ENCODE measurements at places on chromosomes 2 and 18.
A peak's percentile ranks its signal among the peaks of the same experiment; 100 is the strongest.

- no peak overlapping the region for H3K4me3 ChIP-seq
- no peaks in the 10 kb centered on the region for H3K27me3 ChIP-seq
- no peaks in the 10 kb centered on the region for H3K4me1 ChIP-seq
- no peak overlapping the region for H3K27ac ChIP-seq
- H3K36me3 ChIP-seq = no peaks in the 10 kb centered on the region
These were observed 107.2 kb downstream of the SCG2 start for GRCh38 chr2:223494942-223495341.

GRCh38 chr2:212141499-212141898, 397.1 kb downstream of the ERBB4 start:
- no peaks in the 10 kb centered on the region for H3K36me3 ChIP-seq
- no peak overlapping the region for H3K4me3 ChIP-seq
- no peaks in the 10 kb centered on the region for H3K27me3 ChIP-seq
- H3K27ac ChIP-seq = no peak overlapping the region
- DNase-seq = no peak

GRCh38 chr2:168371273-168372019, 84.6 kb upstream of the CERS6 start:
- H3K27me3 ChIP-seq = no peaks in the 10 kb centered on the region
- H3K4me3 ChIP-seq = no peak overlapping the region
- H3K4me1 ChIP-seq = no peaks in the 10 kb centered on the region
- no peak for DNase-seq

- peak overlapping the region; percentile 36 for H3K27ac ChIP-seq
- no peak for DNase-seq
- H3K36me3 ChIP-seq = no peaks in the 10 kb centered on the region
- no peak overlapping the region for H3K4me3 ChIP-seq
- peaks cover 22% of the 10 kb centered on the region for H3K4me1 ChIP-seq
These were observed 70.3 kb upstream of the RMDN2 start for GRCh38 chr2:37854676-37855282.

GRCh38 chr2:23475036-23475435, 90.1 kb downstream of the KLHL29 start:
- H3K27ac ChIP-seq = no peak overlapping the region
- no peak overlapping the region for H3K4me3 ChIP-seq
- DNase-seq = no peak
- no peaks in the 10 kb centered on the region for H3K27me3 ChIP-seq
- H3K4me1 ChIP-seq = no peaks in the 10 kb centered on the region

DNA sequence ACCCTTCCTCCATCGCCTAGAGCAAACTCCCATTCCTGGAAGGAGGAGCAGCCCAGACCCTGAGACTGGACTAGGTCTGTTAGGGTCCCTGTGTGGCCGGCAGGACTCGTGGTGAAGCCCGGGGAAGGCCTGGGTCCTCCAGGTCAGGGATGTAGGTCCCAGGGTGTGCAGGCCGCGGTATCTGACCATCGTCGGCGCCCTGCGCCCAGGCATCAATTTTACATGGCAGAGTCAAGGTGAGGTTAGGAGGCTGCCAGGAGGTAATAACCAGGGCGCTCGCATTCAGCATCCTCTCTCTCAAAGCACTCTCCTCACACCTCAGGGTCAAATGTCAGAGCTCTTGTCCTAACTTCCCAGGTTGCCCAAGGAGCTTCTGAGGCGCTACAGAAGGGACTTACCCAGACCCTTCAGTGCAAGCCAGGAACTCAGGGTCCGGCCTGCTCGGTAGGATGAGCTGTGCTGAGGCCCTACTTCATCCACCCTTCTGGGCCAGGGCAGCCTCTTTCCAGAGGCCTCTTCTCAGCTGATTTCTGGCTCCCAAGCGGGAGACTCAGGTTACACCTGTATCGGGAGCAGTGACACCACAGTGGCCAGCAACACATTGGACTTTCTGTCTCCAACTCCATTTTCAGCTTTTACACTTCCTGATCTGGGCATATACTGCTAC, 628 bp downstream of the SH2D6 start:
- H3K4me1 ChIP-seq = peaks cover 72% of the 10 kb centered on the region
- DNase-seq = peak; percentile 33
- no peaks in the 10 kb centered on the region for H3K27me3 ChIP-seq
- H3K36me3 ChIP-seq = no peaks in the 10 kb centered on the region

DNA sequence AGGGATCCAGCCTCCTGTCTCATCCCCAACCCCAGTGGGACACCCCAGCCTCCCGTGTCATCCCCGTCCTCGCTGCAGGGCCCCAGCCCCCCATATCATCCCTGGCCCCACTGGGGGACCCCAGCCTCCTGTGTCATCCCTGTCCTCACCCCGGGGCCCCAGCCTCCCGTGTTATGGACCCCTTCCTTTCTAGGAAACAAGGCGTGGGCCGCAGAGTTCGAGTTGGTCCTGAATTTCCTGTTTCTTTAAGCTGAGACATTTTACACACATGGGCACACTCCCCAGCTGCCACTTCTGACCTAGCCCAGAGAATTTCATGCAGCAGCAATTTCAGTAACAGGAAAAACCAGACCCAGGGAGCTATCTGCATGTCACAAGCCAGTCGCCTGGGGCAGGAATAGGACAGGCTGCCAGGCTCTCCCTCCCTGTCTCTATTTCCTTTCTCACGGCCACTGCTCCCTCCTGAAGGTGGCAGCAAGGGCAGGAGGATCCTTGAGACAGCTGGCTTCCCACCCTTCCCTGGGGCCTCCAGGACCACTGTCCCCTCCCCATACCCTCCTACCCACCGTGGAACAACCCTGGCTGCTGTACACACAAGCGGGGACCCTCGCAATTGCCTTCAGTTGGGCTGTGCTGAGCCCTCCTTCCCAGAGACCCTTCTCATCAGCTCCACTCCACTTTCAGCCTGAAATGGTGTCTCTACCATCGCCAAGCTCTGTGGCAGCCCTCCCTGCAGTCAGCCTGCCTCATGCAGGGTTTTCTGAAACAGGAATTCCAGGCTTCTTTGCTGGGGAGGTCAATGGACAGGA, 141.9 kb upstream of the ID2 start:
- H3K27ac ChIP-seq = peak overlapping the region; percentile 88
- H3K4me1 ChIP-seq = peaks cover 69% of the 10 kb centered on the region
- H3K4me3 ChIP-seq = no peak overlapping the region
- H3K36me3 ChIP-seq = no peaks in the 10 kb centered on the region

GRCh38 chr18:35683021-35683420, 101.5 kb downstream of the GALNT1 start:
- H3K27me3 ChIP-seq = no peaks in the 10 kb centered on the region
- H3K36me3 ChIP-seq = no peaks in the 10 kb centered on the region
- H3K4me3 ChIP-seq = no peak overlapping the region
- DNase-seq = no peak

- no peak overlapping the region for H3K27ac ChIP-seq
- no peaks in the 10 kb centered on the region for H3K27me3 ChIP-seq
- no peaks in the 10 kb centered on the region for H3K4me1 ChIP-seq
These were observed 20.7 kb upstream of the NT5C1B start for GRCh38 chr2:18610090-18610489.

- H3K4me3 ChIP-seq = no peak overlapping the region
- no peaks in the 10 kb centered on the region for H3K4me1 ChIP-seq
- no peaks in the 10 kb centered on the region for H3K27me3 ChIP-seq
- no peaks in the 10 kb centered on the region for H3K36me3 ChIP-seq
- no peak overlapping the region for H3K27ac ChIP-seq
These were observed 89.1 kb upstream of the KLF7 start for GRCh38 chr2:207254591-207255464.

GRCh38 chr2:241088376-241088775, 13.7 kb downstream of the MTERF4 start:
- peak overlapping the region; percentile 97 for H3K27ac ChIP-seq
- H3K27me3 ChIP-seq = no peaks in the 10 kb centered on the region
- peaks cover 36% of the 10 kb centered on the region for H3K36me3 ChIP-seq
- no peak overlapping the region for H3K4me3 ChIP-seq
- DNase-seq = no peak
- H3K4me1 ChIP-seq = peaks cover 36% of the 10 kb centered on the region

DNA sequence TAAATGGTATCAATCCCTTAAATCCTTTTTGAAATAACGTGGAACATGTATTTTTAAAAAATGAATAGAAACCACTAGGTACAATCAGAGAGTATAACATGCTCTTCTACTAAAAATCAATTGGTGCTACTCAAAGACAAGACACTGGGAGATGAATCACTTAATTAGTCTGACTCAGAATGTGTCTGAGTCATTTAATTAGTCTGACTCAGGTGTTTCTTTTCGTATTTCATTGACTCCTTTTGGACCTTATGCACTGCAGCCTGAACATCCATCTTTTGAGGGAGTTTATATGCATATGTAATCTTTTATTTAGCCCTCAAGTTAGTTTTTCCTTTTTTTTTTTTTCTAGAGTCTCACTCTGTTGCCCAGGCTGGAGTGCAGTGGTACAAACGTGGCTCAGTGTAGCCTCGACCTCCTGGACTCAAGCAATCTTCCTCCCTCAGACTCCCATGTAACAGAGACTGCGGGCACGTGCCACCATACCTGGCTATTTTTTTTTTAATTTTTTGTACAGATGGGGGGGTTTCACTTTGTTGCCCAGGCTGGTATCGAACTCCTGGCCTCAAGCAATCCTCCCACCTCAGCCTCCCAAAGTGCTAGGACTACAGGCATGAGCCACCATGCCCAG, 26.5 kb downstream of the PPP4R3B start:
- DNase-seq = no peak
- H3K4me1 ChIP-seq = no peaks in the 10 kb centered on the region
- no peak overlapping the region for H3K27ac ChIP-seq
- no peak overlapping the region for H3K4me3 ChIP-seq
- H3K27me3 ChIP-seq = no peaks in the 10 kb centered on the region
- H3K36me3 ChIP-seq = no peaks in the 10 kb centered on the region

DNA sequence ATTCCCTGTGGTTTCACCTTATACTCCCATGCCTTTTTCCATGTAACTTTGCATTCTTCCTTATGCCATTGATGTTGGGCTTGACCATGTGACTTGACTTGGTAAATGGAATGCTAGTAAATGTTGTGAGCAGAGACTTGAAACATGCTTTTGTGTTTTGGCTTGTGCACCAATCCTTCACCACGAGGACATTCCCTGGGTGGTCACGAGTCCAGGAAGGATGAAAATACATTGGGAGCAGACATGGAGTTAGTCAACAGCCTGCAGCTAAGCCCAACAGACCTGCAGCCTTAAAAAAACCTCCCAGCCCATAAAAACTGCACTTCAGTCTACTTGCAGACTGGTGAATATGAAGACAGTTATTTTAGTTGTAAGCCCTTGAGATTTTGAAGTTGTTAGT, 116.5 kb upstream of the SPATS2L start:
- H3K4me3 ChIP-seq = no peak overlapping the region
- no peak for DNase-seq
- H3K27me3 ChIP-seq = no peaks in the 10 kb centered on the region
- H3K27ac ChIP-seq = no peak overlapping the region

- no peak overlapping the region for H3K4me3 ChIP-seq
- H3K4me1 ChIP-seq = no peaks in the 10 kb centered on the region
- H3K36me3 ChIP-seq = no peaks in the 10 kb centered on the region
These were observed 127.1 kb downstream of the ETAA1 start for GRCh38 chr2:67524213-67524612.

DNA sequence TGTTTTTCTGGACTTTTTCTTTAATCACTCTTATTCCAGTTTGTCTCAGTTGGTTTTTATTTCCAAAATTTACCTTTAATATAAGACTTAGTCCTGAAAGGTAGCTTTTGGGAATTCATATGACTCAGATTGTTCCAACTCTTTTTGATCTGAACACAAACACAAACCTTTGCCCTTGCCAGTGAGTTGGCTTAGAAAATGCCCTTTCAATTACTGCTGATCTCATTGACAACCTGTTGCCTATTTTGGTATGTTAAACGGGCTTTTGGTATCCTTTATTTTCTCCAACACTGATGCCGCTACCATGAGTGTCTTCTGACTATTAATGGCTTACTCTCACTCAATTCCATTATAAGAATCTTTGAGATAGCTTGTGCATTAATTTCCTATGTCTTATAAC, 143.4 kb downstream of the GULP1 start:
- no peak overlapping the region for H3K4me3 ChIP-seq
- no peak for DNase-seq
- H3K27me3 ChIP-seq = no peaks in the 10 kb centered on the region
- no peaks in the 10 kb centered on the region for H3K36me3 ChIP-seq

DNA sequence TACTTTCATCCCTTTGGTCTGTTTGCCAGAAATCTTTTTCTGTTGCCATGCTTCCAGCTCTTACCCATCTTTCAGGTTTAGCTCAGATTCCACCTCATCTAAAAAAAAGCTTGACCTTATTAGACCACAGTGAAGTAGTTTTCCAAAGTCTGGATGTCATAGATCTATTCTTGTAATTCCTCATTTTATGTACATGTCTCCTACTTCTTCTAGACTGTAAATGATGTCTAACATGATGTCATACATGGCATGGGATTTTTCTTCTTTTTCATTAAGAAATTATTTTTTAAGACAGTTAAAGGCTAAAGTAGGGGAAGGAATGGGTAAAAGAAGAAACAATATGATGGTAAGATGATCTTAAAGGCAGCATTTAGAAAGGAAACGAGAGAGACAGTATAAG, 11.3 kb downstream of the GLS start:
- H3K27me3 ChIP-seq = no peaks in the 10 kb centered on the region
- H3K4me1 ChIP-seq = peaks cover 56% of the 10 kb centered on the region
- H3K27ac ChIP-seq = no peak overlapping the region
- DNase-seq = no peak
- H3K4me3 ChIP-seq = no peak overlapping the region

- DNase-seq = no peak
- H3K27me3 ChIP-seq = no peaks in the 10 kb centered on the region
- H3K36me3 ChIP-seq = no peaks in the 10 kb centered on the region
- no peaks in the 10 kb centered on the region for H3K4me1 ChIP-seq
- H3K27ac ChIP-seq = no peak overlapping the region
These were observed 7.6 kb downstream of the PTPN18 start for GRCh38 chr2:130363479-130363878.

DNA sequence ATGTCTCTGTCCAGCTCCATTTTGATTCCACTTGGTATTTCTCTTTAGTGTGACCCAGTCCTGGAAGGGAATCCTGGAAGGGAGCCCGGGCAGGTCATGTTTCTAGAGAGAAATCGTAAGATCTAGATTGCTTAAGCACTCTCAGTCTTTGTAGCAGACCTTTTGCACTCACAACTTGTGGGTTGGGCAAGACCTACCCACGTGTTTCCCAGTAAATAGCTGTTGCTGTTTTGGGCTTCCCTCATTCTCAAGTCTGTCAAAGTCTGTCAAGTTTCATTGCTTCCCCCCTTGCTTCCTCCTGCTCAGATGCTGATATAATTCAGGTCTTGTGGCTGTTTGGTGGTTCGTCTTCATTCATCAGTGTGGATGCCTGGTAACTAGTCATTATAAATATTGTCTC, 17.4 kb upstream of the NEMP2 start:
- H3K4me1 ChIP-seq = no peaks in the 10 kb centered on the region
- no peak overlapping the region for H3K4me3 ChIP-seq
- no peak for DNase-seq
- H3K27ac ChIP-seq = no peak overlapping the region

All from thyroid gland (tissue), 4 donors.